Stimulated activated CD4-positive, alpha-beta T cell treated with anti-CD3 and anti-CD28 coated beads, Interleukin-12 subunit alpha, Interleukin-12 subunit beta, amount 100 ng/mL, for 4 hours (primary cell): ENCODE measurements at places on chromosomes 11 and 22.

- DNase-seq: no peak
These were observed at the start of gene C1QTNF6 for GRCh38 chr22:37187891-37188761. TSS of gene C1QTNF6 (minus strand) at chr22:37188247. CDS start at chr22:37188213, 34 bp downstream.

DNA sequence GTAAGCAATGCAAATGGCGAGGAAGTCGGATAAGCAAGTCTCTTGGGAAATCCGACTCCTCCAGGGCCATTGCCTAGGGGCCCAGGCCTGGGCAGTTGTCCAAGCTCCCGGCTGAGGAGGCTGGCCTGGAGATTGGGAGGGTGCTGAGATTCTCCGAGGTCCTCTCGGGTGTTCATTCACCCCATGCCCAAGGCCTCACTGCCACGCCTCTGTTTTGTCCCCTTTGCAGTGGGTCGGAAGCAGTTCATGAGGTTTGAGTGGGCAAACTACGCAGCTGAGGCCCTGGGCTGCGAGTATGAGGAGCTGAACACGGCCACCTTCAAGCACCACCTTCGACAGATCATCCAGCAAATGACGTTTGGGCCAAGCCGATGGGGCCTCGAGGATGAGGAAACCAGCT lies 81.3 kb downstream of the MYO18B start:
- no peak for DNase-seq

DNA sequence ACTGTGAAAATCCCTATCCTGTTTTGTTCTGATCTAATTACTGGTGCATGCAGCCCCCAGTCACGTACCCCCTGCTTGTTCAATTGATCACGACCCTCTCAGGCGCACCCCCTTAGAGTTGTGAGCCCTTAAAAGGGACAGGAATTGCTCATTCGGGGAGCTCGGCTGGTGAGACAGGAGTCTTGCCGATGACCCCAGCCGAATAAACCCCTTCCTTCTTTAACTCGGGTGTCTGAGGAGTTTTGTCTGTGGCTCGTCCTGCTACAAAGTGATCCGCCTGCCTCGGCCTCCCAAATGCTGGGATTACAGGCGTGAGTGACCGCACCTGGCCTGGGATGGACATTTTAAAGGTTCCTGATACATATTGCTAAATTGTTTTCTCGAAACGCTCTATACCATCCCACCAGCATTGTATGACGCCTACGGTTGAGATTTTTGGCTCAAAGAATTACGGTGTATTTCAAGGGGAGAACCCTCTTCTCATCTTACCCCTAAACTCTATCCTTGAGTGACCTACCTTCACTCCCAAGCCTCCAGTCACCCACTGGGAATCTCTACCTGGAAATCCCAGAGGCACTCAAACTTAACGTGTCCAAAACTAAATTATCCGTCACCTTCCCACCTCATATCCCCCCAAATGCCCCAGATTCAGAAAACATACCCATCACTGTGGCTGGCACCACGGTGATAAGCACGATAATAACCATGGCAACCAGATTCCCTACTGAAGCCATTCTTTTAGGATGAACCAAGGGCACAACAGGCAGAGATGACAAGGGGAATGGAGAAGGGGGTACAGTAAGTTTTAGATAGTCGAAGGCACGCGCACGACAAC lies 789 bp upstream of the POLA2 start:
- DNase-seq: no peak

DNA sequence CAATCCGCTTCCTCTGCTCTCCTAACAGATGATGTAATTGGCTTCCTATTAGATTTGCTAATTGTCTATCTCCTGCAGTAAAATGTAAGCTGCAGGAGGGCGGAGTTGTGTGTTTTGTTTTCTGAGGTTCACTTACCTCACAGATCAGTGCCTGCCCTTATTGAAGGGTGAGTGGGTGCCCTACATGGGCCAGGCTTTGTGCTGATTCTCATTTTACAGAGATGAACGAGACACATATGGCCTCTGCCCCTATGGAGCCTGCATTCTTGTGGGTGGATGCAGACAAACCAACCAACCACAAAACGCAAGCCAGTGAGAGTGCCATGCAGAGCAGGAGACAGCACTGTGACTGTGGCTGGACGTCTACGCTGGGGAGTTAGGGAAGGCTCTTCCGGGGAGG lies 9.9 kb downstream of the TESMIN start:
- DNase-seq: no peak

- no peak for DNase-seq
These were observed 897.4 kb upstream of the TENM4 start for GRCh38 chr11:80338231-80338630.

DNA sequence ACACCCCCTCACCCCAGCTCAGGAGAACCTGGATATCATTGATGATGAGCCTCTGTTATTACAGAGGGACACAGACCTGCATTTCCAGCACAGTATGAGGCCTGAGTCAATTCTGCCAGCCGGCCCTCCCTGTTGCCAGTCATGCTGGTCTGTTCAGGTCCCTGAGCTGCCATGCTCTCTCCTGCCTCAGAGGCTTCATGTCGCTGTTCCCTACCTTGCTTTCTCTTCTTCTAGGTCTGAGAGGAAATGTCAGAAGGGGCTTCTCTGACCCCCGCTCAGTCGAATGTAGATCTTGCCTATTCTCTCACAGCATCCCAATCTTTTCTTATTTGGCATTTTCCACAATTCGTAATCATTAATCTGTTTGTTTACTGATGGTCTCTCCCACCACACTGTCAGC lies 21.8 kb upstream of the ABCC8 start:
- DNase-seq: no peak

- DNase-seq: no peak
These were observed 141.9 kb upstream of the TTC12 start for GRCh38 chr11:113172382-113172951.

- DNase-seq: no peak
These were observed 43.7 kb downstream of the KREMEN1 start for GRCh38 chr22:29116397-29117123.

DNA sequence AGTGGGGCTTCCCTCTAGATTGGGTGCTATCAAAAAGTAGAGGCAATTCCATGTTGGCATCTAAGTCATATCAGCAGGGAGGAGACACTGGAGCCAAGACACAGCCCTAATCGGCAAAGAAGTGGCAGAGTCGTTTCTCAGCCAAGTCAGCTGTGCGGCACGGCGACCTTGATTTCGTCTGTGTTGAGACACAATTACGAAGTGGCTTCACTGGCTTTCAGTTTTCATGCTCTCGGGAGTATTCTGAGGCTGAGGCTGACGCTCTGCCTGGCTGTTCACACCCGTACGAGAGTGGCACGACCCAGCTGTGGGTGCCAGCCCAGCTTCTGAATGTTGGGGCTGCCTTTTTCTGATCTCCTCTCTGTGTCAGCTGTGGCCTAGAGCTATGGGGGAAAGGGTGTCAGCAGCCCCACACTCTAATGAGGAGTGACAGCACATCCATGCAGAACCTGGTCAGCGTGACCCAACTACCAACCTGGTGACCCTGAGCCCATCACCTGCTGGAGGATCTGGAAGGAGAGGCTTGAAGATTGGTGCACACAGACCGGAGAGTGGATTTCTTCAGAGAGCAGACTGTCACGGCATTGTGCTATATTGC lies 105.7 kb upstream of the TMEM45B start:
- no peak for DNase-seq

DNA sequence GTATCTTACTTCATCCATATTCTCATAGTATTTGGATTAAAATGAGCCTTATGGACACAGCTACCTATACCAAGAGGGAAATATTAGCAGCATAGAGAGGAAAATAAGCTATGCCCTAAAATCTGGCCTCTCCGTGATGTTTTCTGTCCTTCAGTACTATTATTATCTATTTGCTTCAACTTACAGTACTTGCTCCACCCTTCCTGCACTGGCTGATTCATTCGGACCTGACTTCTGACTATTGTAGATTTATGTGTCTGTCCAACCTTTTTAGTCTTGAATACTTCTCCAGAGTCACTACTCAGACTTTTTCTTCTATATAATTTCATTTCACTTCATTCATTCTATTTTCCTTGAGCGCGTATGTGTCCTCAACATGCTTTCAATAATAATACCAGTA lies 45.1 kb upstream of the SESN3 start:
- DNase-seq: no peak

GRCh38 chr11:13486926-13487660 lies 8.7 kb downstream of the PTH start:
- DNase-seq: peak; percentile 65

- no peak for DNase-seq
These were observed 26.1 kb upstream of the ZNRF3 start for GRCh38 chr22:28857288-28857687.

GRCh38 chr11:118462178-118462577 lies 25.9 kb downstream of the KMT2A start:
- DNase-seq: no peak

- DNase-seq: no peak
These were observed 354.8 kb upstream of the LUZP2 start for GRCh38 chr11:24142062-24142461.

DNA sequence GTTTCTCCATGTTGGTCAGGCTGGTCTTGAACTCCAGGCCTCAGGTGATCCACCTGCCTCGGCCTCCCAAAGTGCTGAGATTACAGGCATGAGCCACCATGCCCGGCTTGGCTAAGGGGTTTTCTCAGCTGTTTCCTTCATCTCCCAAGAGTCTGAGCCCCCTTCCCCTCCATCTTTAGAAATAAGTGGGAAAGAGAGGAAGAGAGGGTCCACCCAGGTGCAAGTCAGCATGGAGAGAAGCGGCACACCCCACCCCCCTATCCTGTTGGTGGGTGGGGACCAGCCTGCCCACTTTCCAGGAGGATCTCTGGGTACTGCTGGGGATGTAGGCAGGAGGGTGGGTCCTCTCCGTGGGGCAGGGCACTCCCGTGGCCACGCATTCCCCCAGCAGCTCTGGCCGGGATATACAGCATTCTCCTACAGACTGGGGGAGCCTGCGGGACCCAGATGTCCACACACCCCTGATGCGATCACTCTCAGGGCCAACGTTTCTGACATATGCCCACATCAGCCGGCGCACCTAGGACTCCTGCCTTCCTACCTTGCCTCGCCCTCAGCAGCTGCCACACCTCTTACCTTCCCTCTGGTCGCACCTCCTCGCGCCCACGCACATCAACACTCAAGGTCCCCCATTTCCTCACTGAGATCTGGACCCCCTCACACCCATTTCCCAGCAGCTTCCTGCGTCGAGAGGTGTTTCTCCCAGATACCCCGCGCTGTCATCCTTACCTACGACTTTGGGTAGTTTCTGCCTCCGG lies 8.9 kb downstream of the SCARF2 start:
- DNase-seq: no peak

DNA sequence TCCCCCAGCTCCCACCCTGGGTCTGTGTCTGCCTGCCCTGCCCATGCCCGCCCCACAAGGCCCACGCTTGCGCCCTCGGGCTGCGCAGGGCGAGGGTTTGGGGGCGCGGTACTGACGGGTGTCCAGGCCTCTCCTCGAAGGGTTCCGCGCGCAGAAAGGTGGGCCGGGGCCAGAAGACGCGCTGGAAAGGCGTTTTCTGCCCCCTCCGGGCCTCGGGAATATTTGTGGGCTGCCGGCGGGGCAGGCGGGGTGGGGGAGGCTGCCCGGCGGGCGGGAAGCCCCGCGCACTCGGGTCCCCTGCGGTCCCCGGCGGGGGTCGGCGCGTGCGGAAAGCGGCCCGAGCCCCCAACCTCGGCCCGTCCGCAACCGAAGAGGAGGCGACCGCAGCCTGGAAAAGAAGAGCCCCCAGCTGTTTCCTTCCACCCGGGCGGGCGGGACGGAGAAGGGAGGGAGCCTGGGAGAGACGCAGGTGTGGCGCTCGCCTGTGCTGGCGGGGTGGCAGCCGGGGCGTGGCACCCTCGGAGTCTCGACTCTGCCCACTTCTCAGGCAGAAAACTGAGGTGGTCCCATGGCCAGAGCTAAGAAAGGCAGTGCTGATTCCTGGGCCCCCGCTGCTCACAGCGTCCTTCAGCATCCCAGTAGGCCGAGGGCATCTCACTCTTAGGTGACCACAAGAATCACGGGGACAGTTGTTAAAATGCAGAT lies 59.0 kb downstream of the THAP12 start:
- no peak for DNase-seq

DNA sequence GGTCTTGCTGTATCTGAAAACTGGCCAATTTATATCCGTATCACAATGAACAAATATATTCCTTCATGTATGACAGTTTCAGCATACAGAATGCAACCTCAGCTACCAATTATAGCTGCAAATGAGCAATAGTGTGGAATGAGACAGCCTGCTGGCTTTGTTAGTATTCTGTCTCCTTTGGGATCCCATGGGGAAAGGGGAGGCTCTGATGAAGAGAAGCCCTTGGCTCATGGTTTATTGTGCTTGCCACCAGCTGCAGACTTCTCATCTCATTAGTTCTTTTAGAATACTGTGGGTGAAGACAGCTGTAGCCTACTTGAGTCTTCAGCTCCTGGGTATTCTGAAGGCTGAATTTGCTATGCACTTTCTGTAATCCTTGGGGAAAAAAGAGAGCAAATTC lies 42.4 kb downstream of the PITPNB start:
- DNase-seq: no peak

DNA sequence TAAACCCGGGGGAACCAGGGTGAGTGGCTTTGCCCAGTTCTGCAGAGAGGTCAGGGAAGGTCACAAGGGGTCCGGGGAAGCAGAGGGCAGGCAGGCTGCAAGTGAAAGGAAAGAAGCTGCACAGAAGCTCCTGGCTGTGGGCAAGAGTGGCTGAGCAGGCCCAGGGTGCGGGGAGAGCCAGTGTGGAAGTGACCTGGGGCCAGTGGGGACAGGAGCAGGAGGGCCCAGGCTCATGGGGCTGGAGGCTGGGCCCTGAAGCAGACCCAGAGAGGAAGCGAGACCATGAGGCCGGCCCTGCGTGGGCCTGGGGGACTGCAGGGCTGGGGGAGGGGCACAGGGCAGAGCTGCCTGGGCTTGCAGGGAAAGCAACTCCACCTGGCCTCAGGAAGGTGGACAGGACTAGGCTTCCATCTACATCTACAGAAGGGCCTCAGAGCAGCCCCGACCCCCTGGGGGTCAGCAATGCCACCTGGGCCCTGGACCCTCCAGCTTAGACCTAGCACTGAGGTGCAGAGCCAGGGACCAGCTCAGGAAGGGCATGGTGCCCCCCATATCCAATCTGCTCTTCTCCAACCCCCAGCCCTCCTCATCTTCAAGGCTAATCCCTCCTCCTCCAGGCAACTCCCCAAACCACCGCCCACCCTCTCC lies 11.6 kb downstream of the IGF2 start:
- no peak for DNase-seq

DNA sequence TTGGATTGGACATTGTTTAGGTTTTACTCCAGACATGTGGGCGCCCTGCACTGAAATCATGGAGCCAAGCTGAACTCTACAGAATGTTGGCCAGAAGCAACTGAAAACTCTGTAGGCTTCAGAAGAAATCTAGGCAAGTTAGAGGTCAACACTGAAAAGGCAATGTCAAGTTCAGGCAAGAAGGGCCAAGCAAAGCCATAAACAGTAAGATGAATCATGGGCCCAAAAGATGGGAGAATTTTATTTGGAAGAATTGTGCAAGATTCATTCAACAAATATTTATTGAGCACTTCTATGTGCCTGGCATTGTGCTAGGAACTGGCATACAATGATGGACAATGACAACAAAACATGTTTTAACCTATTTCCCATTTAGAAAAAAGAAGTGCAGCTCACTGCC lies 10.9 kb downstream of the HOATZ start:
- DNase-seq: no peak

GRCh38 chr11:117914991-117915618 lies 14.1 kb downstream of the TMPRSS13 start:
- DNase-seq: no peak

GRCh38 chr11:84719935-84720577 lies 907.1 kb downstream of the DLG2 start:
- DNase-seq: no peak
